ENCODE measurements at places on chromosomes 11 and 22. TPM values are rescaled to one million over a fixed set of nuclear protein-coding genes. Genes with fewer than 3 reads are reported as not detected.
A peak's percentile ranks its signal among the peaks of the same experiment; 100 is the strongest.

GRCh38 chr22:21622011-21622918 lies 7.6 kb downstream of the YDJC start:
- no peak for DNase-seq

DNA sequence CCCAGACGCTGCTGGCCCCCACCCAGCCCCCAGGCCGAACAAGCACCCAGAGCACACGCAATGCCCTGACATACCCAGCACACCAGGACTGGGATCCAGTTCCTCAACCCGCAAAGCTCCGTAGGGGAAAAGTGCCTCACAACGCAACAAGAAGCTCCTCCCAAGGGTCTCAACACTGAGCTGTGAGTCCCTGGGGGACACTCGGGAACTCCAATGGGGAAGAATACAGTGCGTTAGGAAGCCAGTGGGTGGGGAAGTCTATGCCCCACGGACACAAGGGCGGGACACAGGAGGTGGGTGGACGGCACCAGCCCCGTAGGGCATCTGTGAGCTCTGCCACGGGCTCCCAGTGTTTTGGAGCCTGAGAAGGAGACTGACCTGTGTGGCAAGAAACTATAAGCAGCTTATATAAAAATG lies 1.6 kb downstream of the DEAF1 start:
- no peak for DNase-seq

- DNase-seq, result no peak
Observed at GRCh38 chr11:108111126-108111525, 10.2 kb upstream of the ACAT1 start.

DNA sequence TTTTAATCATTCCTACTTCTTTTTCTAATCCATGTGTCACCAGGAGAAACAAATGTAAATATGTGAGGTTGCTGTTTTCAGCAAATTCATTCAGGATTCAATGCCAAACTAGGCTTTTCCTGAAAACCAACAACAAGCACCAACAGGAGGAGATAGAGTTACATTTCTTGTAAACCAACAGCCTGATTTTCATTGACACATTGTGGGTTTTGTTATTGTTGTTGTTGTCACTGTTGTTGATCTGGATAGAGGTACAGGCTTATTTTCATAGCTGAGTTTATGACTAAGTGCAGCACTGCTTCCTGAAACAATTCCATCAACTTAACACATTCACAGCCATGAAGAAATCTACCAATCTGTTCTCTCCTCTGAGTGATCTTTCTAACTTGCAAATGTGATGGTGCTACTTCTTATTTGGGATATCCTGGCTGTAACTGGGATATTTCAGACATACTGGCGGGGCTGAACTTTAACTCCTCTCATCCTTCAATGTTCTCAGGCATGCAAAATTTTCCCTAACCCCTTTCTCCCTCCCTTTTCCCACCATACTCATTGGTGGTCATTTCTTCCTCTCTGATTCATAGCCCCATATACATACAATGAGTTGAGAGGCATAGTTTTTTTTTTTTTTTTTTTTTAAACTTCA lies 65.5 kb downstream of the ME3 start:
- no peak for DNase-seq

GRCh38 chr22:32236970-32237369 lies 18.2 kb downstream of the SLC5A4 start:
- DNase-seq, result no peak

GRCh38 chr11:31355131-31355530 lies 14.4 kb downstream of the DCDC1 start:
- no peak for DNase-seq

DNA sequence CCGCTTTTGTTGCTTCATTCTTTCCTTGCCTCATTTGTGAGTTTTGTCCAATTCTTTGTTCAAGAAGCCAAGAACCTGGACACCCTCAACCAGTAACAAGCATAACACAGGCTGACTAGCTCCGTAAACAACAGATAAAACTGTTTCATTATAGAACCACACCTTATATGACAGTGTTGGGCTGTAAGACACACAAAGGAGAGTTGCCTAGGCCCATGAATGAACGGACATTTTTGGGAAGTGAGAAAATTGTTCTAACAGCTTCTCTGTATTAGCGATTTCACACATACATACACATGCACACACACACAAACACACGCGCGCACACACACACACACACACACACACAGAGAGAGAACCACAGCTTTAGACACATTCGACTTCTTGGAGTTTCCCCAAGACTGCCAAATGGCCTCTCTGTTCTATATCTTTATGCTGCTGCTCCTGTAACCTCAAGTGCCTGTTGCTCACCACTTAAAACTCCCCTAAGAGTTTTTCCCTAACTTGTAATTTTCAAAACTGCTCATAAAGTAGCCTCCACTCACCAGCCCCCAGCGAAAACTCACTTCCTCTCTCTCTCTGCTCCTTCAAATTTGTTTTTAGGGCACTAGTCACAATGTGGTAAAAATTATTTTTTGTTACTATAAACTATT lies 35.9 kb downstream of the CTSC start:
- DNase-seq, result peak; percentile 85

GRCh38 chr11:120271672-120272071 lies 31.7 kb downstream of the POU2F3 start:
- no peak for DNase-seq

GRCh38 chr11:107592813-107593212 lies 1.9 kb downstream of the ELMOD1 start:
- no peak for DNase-seq

GRCh38 chr11:10476342-10476741 lies 21.3 kb downstream of the AMPD3 start:
- no peak for DNase-seq

DNA sequence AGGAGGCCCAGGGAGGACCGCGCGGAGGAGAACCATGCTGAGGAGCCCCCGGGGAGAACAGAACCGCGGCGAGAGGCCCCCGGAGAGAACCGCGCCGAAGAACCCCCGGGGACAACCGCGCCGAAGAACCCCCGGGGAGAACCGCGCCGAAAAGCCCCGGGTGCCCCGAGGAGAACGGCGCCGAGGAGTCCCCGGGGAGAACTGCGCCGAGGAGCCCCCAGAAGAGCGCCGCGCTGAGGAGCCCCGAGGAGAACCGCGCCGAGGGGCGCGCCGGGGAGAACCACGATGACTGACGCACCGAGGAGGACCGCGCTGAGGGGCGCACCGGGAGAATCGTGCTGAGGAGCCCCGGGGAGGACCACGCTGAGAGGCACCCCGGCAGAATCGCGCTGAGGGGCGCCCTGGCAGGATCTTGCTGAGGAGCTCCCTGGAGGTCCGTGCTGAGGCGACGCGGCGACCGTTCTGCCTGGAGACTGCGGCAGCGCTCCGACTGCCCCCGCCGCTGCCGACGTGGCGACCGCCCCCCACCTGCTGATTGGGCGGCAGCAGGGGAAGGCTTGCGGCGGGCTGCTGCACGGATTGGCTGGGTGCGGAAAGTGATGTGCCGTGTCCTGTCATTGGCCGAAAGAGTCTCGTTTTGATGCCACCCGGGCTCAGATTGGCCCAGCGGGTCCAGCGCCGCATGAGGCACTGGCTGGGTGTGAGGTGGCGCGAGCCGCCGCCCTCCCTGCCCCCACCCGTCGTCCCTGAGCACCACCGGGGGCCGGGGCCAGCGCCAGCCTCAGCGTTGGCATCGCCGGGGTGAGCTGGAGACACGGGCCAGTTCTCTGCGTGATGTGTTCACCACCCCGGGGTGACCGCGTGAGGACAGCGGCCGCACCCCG lies at the start of gene KCNQ1OT1:
Gene KCNQ1OT1 (minus strand): TSS at position 464 of the 884 bp plus-strand sequence.
- DNase-seq, result peak; percentile 86

The TPBGL gene
- total RNA-seq, result not detected

The NAALADL1 gene
- 3.3 TPM for total RNA-seq

The KCNQ1OT1 gene
- 1.3 TPM for total RNA-seq
